ENCODE measurements at places on chromosomes 2 and 18.
A peak's percentile ranks its signal among the peaks of the same experiment; 100 is the strongest.

GRCh38 chr2:126367361-126367760, 288.6 kb upstream of the GYPC start:
- DNase-seq = no peak

- no peak for DNase-seq
Measured at GRCh38 chr2:13504808-13505207, 788.1 kb downstream of the TRIB2 start.

- DNase-seq = no peak
Measured at GRCh38 chr2:213475433-213475832, 191.2 kb downstream of the SPAG16 start.

DNA sequence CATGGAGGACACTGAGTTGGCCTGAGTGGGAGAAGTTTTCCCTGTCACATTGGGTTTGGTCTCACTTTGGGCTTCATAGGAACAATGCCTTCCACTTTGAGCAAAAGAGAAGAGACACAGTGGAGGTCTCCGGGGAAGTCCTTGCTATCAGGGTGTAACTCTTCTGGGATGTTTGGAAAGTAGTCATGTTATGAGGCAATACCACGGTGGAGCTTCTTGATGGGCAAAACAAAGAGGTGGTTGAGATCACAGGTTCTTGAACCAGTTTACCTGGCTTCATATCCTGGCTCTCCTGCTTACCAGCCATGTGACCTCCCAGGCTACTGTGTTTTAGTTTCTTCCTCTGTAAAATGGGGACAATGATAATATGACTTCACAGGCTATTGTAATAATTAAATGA, 478.6 kb downstream of the SLC4A3 start:
- no peak for DNase-seq

DNA sequence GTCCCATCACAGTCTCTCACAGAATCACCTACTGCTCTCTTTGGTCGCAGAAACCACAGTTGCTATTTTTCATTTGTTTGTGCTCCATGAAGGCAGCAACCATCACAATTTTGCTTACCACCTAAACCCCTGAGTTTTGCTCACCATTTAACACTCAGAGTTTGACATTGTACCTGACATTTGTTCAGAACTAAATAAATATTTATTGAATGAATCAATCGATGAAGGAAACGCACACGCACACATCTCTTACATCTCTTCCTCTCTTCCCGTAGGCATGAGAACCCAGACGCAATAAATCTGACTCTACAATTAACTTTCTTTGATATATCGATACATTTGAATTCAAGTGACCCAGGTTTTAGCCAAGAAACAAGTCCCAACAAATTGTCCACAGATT, 105.5 kb upstream of the RNF152 start:
- no peak for DNase-seq

GRCh38 chr2:237132799-237133198, 47.1 kb downstream of the COPS8 start:
- peak; percentile 9 for DNase-seq

DNA sequence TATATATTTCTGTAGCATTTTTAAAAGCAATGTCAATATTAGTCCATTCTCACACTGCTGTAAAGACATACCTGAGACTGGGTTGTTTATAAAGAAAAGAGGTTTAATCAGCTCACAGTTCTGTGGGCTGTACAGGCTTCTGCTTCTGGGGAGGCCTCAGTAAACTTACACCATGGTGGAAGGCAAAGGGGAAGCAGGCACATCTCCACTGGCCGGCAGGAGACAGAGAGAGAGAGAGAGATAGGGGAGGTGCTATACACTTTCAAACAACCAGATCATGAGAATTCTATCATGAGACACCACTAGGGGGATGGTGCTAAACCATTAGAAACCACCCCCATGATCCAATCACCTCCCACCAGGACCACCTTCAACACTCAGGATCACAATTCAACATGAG, 43.1 kb downstream of the CHMP3 start:
- no peak for DNase-seq

Measured in NCI-H748 treated with DMSO at 0.1 percent for 48 hours (cell line).